ENCODE measurements at places on chromosomes 3 and 15.

- no peak for DNase-seq
Observed at GRCh38 chr15:29674661-29675533, 147.4 kb downstream of the TJP1 start.

GRCh38 chr3:27521872-27522265 lies 37.7 kb upstream of the SLC4A7 start:
- DNase-seq: no peak

GRCh38 chr3:72582211-72582878 lies 265.9 kb downstream of the SHQ1 start:
- peak; percentile 64 for DNase-seq

DNA sequence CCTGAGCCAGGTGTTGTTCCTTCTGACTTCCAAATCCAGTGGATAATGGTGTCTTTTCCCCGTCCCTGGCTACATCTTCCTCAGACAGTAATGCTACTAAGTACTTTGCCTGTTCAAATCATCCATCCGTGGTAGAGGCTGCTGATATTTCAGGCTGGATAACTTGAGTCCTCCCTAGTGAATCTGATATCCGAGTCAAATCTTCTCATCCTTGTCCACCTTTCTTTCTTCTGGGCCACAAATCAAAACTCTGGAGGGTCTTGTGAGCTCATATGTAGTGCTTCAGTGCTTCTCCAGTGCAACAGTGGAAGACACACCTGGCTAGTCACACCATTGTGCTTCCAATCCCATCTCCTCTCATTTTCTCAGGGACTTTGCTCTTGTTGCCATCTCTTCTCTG lies 11.2 kb downstream of the SH3GL3 start:
- DNase-seq: no peak

DNA sequence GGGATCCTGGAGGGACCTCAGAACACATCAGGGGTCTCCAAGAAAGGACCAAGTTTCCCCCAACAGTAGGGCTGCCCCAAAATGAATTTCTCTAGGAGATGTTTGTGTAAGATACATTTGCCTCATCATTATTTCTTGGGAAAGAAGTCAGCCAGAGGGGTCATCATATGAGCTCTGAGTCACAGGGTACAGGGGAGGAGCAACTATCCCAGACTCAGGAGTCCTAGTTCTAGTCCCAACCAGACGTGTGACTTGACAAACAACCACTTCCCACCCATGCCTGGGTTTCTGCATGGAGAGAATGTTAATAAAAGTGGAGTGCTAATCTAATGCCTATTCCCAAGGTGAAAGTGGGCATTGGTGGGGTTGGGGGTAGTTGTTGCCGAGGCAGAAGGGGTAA lies 144.1 kb downstream of the ALDH1A2 start:
- no peak for DNase-seq

DNA sequence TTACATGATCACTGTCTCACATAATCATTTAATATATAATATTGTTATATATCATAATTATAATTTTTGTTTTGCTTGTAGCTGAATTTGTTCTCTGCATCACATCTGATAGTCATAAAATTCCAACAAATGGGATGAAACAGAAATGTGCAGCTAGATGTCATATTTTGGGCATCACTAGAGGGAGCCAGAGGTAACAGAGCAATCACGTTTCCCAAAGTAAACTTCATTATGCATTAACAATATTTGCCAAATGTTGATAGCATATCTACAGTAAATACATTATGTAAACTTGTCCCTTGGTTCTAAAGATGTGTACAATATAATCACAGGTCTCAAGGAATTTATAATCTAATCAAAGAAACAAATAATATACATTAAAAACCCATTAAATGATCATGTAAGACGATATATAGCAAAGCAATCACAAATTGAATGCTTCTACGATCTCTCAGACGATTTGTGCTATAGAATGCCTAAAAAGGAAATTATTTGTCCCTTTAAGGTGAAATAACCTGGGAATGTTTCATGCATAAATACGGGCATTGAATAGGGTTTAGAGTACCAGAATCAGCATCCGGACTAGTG lies 234.2 kb upstream of the MCTP2 start:
- DNase-seq: no peak

GRCh38 chr3:156183396-156183795 lies 63.0 kb downstream of the KCNAB1 start:
- no peak for DNase-seq

DNA sequence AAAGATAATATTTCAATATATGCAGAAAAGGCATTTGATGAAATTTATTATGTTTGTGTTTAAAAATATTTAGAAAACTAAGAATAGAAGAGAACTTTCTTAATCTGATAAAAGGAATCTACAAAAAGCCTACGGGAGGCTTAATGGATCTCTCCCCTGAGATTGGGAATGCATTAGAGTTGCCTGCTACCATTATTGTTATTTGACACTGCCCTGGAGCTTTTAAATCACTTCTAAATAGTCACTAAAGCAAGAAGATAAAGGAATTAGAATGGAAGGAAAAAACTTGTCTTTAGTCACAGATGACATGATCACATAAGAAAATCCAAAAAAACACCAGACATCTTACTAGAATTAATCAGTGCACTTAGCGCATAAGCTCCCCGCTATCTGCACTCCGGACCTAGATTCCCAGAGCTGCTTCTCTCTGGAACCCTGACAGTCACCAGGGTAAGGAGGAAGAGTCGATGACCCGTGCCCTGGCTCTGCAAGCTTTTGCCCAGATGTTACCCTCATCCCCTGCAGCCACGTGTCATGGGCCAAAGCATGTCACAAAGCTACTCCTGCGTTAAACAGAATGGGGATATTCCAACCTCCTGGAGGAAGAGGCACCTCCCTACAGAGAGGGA lies 97.1 kb downstream of the MINAR1 start:
- DNase-seq: no peak

GRCh38 chr3:54797111-54797510 lies 130.7 kb downstream of the LRTM1 start:
- no peak for DNase-seq

DNA sequence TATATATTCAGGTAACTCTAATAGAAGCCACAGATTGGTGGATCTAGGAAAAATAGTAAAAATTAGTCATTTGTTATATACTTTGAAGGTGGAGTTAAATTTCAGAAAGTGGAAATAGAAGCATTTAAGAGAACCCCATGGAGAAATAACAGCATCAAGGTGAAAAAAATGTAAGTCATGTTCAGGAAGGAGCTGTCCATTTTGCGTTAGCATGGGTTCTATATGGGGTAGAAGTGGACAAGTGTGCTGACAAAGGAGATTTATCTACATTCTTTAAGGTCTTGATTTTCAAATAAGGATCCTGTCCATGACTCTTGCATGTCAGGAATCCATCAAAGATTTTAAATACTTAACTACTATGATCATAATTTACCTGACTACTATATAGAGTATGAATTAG lies 50.2 kb upstream of the ROBO1 start:
- DNase-seq: no peak

GRCh38 chr3:45084820-45085816 lies 59.0 kb downstream of the CLEC3B start:
- no peak for DNase-seq

DNA sequence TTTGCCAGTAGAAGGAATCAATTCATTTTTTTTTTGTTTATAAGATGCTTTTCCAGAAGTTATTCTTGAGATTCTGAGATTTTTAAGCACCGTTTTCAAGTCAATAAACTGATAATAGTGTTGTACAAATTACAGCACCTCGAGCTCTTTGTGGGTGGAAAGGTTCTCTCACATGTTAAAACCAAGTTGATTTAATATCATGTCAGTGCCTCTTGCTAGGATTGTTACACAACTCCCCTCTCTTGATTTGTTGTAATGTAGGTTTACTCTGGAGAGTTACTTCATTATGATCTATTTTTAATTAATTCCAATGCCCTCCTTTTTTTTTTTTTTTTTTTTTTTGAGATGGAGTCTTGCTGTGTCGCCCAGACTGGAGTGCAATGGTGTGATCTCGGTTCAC lies 25.8 kb upstream of the UBXN7 start:
- no peak for DNase-seq

- DNase-seq: no peak
Observed at GRCh38 chr15:41568350-41569017, 9.5 kb downstream of the TYRO3 start.

DNA sequence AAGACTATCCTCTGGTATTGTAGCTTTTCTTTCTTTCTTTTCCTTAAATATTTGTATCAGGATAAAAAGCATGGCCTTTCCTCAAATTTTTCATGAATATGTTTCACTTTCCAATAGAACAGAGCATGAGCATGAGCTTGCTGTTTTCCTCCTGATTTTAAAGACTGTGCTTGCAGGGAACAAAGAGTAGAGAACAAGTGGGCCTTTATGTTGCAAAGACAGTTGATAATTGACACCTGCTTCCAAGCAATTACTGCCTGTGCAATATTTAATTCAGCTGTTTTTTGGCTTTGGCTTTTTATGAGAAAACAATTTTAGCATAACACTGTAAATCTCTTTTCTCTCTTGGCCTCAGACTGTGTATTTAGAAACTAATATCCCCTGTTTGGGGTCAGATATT lies 263.6 kb upstream of the AZI2 start:
- no peak for DNase-seq

DNA sequence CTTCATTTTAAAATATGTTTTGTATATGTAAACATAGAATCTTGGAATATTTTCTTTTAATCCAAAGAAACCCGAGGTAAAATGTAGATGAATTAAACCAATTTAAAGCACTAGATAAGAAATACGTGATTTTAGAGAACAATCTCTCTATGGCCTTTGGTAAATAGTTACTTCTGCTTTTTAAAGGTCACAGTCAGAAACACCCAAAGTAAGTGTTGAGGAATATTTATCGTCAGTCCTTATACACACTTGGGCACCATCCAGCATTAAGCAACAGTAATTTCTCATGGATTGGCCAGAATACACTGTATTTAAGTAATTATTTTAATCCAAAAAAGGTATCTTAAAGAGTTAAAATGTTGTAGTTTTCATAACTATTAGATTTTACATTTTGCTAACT lies 713.2 kb downstream of the NLGN1 start:
- no peak for DNase-seq

DNA sequence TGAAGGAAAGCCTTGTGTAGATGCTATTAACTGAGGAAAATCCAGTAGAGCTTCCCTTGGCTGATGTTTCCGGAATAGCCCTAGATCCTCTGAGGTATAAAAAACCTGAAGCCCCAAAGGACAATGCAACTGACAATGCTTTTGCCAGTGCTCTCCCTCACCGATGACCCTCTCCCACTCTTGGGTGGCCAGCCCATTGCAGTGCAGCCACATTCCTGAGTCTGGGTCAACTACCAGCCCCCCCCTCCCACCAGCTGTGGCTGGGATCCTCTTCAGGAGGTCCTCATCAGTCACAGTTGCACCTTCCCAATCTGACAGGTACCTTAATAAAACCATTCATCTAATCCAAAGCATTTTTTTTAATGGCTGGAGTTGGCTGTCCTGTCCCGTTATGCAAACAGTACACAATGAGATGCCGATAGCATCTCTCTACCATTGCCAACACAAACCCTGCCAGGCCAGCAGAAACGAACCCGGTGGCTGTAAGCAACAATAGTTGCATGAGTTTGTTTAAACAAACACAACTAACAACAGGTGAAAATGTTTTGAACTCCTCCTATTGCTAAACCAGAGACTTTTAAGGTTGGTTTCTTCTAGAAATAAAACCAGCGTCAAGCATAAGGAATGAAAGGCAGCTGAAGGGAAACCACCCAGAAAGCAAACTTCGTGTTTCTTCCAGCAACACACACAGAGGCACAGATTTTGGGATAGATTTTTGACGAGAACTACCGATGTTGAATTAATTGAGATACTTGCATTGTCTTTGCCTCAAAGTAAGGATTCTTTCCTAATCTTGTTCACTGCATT lies 128.3 kb upstream of the ARHGEF3 start:
- DNase-seq: no peak

DNA sequence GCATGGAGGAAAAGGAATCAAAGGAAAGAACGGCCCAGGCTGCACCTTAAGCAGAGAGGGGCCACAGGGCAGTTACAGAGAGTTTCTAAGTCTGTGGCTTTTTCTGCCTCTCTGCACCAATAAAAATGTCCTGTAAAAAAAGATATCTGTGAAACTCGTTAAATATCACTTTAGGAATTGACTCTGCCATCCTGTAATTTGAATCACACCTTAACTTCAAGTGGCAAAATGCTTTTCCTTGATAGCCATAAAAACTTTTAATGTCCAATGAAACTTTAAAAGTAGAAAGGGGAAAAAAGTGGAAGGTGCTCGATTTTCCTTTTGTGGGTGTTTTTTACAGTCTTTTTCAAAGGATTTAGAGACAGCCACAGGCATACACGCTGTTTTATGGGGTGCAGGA lies 255.7 kb downstream of the ARRDC4 start:
- DNase-seq: no peak

GRCh38 chr3:153680526-153680925 lies 440.7 kb upstream of the ARHGEF26 start:
- DNase-seq: no peak

DNA sequence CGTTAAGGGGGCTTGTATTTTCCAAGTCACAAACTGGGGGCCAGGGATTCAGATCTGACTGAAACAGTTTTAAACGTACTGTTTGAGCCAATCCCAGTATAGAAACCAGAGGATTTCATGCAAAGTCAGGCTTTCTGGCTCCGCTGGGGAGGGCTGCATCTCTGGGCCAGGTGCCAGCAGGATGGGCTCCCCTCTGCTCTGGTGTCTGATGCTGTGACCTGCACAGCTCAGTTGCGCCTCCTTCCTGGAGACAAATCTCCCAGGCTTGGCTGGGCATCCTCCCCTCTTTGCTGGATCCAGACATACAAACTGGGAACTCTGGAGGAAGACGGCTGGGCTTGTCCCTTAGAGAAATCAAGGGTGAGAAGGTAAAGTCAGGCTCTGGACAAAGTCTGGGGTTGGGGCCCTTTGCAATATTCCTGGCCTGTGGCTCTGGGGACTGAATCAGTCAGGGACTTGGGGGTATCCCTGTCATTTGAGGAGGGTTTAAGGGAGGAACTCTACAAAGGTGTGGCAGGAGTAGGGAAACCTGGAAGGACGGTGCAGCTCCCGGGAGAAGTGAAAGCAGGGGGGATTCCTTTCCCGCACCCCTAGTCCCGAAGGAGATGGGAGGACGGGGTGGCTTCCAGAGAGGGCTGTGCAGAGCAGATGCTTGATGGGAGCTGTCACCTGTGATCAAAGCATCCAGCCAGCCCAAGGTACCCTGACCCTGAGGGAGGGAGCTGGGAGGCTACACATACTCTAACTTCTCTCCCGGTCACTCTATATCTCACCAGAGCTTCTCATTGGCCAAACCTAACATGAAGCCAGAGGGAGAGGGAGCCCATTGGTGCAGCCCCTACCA lies 114.8 kb upstream of the ATP2B2 start:
- DNase-seq: no peak

- DNase-seq: peak; percentile 44
Observed at GRCh38 chr3:98560911-98561310, 29.1 kb downstream of the GPR15 start.

DNA sequence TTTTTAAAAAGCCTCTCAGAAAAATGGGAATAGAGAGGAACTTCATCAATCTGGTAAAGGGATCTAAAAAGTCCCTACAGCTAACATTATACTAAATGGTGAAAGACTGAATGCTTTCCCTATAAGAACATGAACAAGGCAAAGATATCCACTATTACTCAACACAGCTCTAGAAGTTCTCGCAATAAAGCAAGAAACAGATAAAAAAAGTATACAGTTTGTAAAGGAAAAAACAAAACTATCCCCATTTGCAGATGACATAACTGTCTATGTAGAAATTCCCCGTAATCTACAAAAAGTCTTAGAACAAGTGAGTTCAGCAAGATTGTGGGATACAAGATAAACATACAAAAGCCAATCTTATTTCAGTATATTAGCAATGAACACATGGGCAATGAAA lies 15.4 kb downstream of the EDC3 start:
- DNase-seq: no peak

Data from GM06990 (cell line).